ENCODE measurements at places on chromosomes 2 and 18.
A peak's percentile ranks its signal among the peaks of the same experiment; 100 is the strongest.

DNA sequence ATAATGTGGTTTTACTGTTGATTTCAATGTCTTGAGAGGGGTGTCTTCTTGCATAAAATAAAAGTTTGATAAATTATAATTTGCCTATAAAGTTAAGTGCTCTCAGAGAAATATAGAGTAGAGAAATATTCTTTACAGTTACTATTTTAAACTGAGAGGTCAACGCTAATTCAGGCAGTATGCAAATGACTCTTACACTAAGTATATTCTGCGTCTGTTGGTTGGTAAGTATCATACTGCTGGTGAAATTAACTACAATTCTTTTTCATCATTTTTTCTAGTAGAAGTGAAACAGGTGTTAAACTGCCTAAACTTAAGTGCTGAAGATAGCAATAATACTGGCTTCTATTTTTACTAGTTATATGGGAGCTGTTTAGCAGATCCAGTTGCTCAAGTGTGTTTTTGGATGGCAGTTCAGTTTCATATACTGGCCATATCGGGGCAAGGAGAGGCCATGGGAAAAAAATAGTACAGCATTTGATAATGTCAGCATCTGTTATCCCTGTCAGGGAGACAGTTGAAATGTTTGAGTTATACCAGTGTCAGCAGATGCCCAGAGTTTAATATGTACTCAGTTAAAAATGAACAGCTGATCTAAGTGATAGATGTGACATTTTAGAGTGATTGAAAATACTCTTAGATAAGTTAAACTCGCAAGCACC is 86.2 kb downstream of the MIB1 start:
- no peak for DNase-seq

DNA sequence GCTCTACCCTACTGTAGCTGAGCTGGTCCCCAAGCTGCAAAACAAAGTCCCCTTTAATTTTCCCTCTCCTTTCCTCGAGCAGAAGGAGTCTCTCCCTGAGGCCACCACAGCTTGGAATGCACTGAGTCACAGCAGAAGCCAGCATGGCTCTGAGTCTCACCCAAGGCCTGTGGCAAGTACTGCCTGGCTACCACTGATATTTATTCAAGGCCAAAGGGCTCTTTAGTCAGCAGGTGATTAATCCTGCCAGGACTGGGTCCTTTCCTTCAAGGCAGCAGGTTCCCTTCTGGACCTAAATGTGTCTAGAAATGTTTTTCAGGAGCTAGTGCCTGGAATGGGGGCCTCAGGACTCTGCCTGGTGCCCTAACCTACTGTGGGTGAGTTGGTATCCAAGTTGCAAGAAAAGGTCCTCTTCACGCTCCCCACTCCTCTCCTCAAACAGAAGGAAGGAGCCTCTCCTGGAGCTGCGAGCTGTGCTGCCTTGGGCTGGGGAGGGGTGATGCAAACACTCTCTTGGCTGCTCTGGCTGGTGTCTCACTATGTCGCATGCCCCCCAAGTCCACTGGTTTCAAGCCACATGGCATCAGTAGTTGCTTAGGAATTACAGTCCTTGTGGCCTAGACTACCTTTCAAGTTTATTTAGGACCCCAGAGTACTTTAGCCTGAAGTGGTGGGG is 53.4 kb downstream of the CD28 start:
- peak; percentile 69 for DNase-seq

GRCh38 chr18:59765343-59765742 is 68.1 kb upstream of the CCBE1 start:
- DNase-seq = no peak

GRCh38 chr2:18922276-18922675 is 332.9 kb upstream of the NT5C1B start:
- DNase-seq = peak; percentile 78

- DNase-seq = no peak
Observed at GRCh38 chr2:239295377-239296019, 105.3 kb downstream of the HDAC4 start.

DNA sequence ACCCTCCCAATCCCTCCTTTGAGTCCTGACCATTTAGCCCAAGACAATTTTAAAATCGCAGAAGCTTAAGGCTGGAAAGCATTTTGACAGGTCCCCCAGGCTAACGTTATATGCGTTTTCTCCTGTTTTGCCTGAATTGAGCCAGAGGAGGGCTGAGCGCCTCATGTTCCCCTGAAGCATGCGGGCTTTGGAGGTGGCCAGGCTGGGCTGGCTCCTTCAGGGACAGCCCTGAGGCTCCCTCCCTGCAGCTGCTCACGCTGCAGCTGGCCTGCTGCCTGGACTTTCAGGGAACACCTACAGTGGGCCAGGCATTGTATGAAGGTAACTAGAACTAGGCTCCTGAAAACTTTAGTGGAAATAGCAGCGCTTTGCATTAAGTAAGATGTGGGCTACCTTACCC is 179.2 kb downstream of the ACKR3 start:
- no peak for DNase-seq

DNA sequence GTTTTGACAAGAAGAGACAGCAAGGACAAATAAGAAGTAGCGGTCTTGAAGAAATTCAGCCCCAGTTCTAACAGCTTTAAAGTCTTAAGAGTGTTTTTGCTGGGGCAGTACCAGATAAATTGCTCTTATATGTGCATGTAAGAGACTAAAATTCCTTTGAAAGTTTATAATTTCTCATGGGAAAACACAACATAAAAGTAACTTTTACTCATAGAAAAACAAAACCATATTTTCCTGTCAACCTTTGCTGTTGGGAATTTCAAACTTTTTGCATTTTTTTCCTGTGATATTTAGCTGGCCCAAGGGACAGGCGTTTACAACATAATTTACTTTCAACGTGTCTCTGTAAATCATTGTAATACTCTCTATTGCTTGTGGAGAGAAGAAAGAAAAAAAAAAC is 767.8 kb upstream of the ZEB2 start:
- no peak for DNase-seq

DNA sequence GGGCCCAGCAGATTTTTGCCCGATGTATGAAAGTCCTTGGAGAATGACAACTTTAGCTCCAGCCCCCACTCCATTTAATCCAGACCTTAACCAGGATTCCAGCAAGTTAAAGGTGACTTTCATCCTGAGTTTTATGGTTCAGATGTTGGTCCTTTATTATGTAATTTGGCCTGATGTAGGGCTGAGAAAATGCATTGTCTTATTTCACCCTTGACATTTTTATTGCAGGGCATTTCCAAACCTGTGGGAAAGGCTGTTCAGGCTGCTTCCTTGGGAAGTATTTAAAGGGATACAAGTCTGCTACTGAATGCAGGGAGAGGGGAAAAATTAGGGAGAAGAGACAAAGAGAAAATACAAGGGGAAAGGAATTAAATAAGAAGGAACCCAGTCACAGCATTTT is 48.8 kb downstream of the ASB1 start:
- DNase-seq = no peak

DNA sequence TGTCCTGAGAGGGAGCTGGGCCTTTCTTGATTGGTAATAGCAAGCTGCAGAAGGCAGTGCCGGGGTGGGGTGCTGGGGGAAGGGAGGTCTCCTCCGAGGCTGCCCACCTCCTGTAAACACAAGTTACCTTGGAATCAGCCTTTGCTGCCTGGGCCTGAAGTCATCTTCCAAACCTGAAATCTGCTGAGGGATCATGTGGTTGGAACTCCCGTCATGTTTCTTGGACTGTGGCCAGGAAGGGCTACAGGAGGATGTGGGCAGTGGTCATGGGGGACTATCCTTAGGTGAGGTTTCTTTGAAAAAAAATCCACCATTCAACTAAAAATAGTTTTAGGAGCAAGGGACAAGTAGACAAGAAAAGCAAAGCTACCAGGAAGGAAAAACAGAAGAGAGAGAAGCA is 74.2 kb downstream of the CDK15 start:
- DNase-seq = peak; percentile 56

DNA sequence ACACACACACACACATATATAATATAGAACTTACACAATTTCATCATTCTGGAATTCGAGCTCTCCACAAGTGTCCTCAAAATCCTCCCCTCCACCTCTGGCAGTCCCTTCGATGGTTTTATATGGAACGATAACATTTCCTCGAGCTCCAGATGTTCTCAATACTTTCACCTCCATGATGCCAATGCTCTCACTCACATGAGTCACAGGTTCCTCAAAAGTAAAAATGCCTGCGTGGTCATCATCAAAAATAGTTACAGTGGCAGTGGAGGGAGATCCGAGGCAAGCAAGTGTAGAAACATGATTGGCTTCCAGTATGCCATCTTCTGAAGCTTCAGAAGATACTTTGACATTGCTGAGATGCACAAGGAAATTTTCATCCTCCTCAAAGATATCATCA is 23.5 kb downstream of the SLC8A1 start:
- DNase-seq = no peak

DNA sequence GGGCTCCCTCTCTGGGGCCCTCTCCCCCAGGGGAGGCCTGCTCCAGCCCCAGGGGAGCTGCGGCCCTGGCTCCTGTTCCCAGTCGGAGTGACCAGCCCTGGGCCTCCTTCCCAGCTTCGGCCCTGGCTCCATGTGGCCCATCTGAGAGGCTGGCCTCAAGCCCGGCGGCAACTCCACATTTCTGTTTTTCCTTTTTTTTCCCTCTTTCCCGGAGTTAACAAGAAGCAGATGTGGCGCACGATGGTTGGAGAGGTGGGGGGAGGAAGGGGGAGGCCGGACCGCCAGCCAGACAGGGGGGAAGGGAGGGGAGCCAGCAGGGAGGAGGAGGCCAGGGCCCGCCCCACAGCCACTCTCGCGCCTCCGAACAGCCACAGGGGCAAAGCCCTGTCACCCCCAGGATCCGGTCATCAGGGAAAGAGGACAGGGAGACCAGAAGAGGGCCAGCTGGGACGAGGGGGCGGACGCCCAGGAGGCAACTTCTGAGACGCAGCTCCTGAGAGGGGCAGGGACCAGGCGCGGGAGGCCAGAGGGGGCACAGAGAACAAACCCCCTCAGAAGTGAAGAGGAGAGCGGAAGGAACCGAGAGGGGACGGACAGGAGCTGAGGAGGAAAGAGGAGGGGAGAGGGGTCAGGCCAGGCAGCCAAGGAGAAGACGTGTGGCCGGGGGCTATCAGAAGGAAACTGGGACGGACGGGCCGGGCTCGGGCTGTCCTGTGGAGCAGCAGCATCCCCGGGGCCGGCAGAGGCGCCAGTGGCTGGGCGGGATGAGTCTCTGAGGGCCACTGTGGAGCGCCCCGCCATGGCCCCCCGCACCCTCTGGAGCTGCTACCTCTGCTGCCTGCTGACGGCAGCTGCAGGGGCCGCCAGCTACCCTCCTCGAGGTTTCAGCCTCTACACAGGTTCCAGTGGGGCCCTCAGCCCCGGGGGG is at the start of gene EMILIN1:
TSS of gene EMILIN1 (plus strand) at position 349 of the 928 bp plus-strand sequence. CDS start at position 800, 451 bp downstream.
- peak; percentile 97 for DNase-seq

GRCh38 chr2:8300216-8300615 is 381.6 kb upstream of the ID2 start:
- no peak for DNase-seq

GRCh38 chr2:124315221-124315880 is 290.3 kb downstream of the CNTNAP5 start:
- DNase-seq = no peak

DNA sequence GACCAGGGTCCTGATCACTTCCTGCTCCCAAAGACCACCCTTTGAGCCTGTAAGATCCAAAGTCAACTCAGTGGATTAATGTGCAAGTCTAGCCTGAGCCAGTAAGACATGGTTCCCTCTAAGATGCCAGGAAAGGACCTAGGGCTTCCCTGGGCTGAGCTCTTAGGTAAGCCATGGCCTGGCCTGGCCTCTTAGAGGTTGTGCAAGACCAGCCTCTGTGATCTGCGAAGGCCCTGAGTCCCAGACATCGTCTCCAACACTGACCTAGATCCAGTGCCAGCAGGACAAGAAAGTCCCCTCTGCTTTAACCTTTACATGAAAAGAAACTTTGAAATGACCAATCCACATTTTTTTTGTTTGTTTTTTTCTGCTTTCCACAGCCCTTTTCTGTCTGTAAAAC is 73.6 kb upstream of the CYP1B1 start:
- DNase-seq = no peak

GRCh38 chr2:158052761-158053160 is 48.9 kb upstream of the UPP2 start:
- no peak for DNase-seq

DNA sequence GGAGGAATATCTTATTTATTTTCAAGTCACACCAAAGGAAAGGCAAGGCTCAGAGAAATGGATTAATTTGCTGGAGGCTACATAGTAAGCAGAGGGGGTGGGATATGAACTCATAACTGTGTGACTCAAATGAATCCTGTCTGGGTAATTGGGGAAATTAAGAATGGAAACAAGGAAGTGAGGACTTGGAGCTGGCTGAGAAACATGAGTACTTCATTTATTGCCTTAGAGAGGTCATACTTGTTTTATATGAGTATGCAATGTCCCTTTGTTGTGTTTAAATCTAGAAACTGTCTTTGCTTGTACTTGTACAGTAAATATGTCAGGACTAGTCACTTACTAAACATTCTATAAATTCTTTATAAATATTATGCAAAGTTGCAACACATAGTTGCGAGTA is 2166.7 kb upstream of the PIK3C3 start:
- DNase-seq = no peak

DNA sequence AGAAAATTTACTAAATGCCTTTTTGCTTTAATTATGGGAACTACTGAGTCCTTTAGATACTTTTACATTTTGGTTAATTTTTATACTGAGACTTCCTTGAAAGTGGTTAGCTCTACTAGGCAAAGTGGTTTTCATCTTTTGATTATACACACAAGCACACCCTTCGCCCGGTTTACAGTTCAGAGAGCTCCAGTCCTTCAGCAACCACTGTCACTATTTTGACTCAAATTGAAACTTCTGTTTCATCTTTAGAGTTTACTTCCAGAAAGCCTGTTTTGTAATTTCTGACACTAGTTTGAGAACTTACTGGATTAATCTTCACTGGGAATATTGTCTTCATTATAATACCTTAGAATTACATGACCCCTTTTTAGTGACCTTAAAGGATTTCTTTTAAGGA is 140.3 kb upstream of the FOSL2 start:
- no peak for DNase-seq

- no peak for DNase-seq
Observed at GRCh38 chr2:95049683-95049955, 24.1 kb downstream of the MAL start.
